ENCODE measurements at places on chromosomes 12 and 14.

GRCh38 chr12:66929121-66929520 is 250.2 kb upstream of the GRIP1 start:
- DNase-seq: no peak

DNA sequence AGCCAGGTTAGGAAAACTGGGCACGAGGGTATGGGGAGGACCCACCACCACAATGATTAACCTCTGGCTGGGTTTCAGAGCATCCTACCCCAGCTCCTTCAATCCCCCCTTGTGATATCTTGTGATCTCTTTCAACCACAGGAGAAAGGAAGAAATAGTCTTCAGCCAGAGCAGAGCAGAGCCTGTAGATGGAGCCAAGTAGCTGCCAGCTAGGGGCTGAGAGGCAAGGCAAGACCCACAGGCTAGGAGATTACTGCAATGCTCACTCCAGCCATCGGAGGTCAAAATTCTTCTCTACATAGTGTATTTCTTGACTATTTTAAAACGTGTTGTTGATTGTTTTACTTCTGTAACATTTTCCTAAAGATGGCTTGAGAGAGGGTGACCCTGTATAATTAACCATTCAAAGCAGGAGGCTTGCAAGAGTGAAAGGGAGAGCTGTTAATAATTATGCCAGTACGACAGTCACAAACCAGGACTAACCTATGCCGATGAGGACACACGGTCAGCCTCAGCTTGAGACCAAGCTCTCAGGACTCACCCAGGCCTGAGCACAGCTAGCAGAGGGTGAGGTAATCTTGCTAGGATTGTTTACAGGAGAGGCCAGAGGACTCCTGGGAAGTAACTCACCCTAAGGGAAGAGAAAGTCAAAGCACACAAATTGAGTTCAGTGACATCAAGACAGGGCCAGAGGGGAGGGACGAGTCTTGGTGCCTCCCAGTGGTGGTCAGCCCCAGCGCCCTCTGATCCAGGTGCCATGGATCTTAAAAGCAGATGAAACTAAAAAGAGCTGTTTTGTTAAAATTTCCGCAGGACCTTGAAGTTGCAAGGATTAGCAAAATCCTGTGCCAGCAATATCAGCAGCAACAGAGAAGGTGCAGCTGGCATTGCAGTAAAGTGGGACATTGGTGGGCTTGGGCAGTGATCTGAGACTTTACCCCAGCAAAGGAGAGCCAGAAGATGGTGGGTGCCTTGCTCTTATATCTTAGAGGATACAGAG is 29.8 kb upstream of the CDKN3 start:
- peak; percentile 3 for DNase-seq

- no peak for DNase-seq
Observed at GRCh38 chr14:71498212-71498611, 434.0 kb upstream of the RGS6 start.

GRCh38 chr12:69355363-69356028 is 4.0 kb upstream of the YEATS4 start:
- no peak for DNase-seq

DNA sequence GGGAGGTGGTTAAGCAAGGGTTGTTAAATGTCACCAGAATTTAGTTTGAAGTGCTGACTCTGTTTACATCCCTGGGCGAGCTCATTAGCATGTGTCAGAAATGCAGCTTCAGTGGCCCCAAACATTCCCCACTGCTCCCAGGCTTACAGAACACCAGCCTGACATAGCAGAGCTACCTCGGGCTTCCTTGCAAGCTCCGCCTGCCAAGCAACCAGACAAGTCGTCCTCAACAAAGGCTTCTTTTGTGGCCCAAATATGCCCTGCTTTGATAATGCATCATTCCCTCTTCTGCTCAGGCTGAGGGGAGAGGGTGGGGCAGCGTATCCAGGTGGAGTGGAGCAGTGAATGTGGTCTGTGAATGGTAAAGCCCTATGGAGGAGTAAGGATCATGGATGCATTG is 28.0 kb downstream of the ERH start:
- no peak for DNase-seq

GRCh38 chr12:101671157-101671791 is 26.2 kb upstream of the CHPT1 start:
- no peak for DNase-seq

DNA sequence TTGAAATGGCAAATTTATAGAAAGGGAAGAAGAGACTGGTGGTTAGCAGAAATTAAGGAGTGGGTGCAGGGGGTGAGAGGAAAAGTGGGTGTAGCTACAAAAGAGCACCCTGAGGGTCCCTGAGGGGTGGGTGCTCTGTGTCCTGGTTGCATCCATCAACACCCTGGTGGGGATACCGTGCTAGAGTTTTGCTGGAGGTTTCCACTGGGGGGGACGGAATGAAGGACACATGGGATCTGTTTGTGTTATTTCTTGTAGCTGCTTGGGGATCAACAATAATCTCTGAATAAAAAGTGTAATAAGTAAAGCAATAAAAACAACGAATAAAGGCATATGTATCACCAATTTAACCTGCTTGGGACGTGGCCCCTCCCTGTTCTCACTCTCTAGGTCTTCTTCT is 175.3 kb downstream of the KIF26A start:
- no peak for DNase-seq

DNA sequence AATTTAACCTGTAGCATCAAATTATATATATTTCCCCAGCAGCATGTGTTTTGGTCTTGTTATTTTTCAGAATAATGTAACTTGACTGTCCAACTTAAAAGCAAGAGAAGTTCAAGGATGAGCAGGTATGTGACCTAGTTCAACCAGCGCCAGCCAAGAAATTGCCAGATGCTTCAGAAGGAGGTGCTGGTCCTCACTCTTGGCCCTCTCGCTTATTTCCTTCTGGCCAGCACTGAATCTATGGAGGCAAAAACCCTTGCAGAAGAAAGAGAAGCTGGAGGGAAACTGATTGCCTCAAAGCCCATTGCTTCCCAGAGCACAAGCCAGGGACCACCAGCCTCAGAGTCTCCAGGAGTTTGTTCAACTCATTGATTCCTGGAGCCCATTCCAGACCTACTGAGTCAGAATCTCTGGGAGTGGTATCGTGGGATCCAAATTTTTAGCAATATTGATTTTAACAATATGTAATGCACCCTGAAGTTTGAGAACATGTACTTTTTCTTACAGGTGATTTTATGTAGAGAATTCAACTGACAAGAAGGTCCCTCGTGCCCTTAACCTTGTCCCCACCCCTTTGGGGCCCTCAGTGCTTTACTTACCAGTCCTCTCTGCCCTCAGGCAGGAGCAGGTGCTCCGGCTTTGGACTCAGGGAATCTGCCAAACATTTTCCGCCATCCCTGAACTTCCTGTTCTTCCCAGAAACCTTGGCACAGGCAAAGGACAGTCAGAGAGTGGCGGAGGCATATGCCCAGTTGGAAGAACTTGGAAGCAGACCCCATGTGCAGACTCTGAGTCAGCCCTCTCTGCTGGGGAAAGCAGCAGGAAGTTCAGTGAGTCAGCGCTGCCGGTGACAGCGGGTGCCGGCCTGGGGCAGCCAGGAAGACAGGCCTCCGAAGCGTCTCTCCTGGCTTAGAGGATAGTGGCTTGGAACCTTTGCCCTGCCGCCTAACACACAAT is 10.4 kb downstream of the BEST3 start:
- no peak for DNase-seq

GRCh38 chr14:26163761-26164160 is 434.1 kb downstream of the NOVA1 start:
- DNase-seq: no peak

- DNase-seq: no peak
Observed at GRCh38 chr12:47943623-47944340, 19.6 kb upstream of the TMEM106C start.

DNA sequence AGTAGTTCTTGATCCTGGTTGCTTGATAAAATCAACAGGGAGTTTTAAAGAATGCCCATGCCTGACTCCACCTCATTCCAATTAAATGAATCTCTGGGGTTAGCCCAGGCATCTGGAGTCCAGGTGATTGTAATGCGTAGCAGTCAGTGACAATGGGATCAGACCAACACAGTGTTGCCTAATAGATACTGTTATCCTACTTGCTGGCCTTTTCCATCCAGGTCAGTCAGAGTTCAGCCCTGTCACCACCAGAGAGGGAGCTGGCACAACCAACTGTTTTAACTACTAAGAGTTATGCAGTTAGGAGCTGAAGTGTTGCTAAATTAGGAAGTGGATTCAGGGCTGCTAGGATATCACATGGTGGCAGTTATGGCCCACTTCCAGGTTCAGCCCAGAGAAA is 107.1 kb downstream of the GPR135 start:
- DNase-seq: no peak

GRCh38 chr12:75876832-75877762 is 154.5 kb downstream of the PHLDA1 start:
- DNase-seq: no peak

GRCh38 chr12:110301065-110301806 is 20.2 kb downstream of the ATP2A2 start:
- DNase-seq: no peak

DNA sequence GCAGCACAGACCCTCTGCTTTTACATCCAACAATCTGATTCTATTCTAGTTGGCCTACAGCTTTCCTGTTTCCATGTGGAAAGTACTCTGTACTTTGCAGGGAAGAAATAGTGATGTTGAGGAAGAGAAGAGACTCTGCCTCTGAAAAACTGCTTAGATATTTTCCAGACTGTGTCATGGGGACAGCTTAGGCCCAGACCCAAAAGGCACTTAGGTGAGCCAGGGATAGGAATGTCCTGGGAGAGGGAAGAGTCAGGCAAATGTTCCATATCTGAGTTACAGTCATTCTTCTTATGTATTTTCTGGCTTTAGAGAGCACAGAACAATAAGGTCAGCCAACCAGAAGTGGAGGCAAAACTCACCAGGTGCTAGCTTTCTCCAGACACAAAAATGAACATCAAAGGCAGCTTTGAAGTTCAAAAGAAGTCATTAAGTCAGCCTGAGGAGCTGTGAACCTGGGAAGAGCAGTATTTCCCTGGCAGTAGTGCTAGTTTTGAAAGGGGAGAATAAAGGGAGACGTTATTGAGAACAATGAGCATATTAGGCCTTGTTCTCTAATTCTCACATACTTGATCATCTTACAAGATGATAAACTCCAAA is 199.7 kb upstream of the LMNTD1 start:
- no peak for DNase-seq

GRCh38 chr14:35819591-35820540 is 6.3 kb upstream of the BRMS1L start:
- no peak for DNase-seq

- DNase-seq: no peak
Observed at GRCh38 chr12:94769047-94769420, 118.7 kb upstream of the TMCC3 start.

DNA sequence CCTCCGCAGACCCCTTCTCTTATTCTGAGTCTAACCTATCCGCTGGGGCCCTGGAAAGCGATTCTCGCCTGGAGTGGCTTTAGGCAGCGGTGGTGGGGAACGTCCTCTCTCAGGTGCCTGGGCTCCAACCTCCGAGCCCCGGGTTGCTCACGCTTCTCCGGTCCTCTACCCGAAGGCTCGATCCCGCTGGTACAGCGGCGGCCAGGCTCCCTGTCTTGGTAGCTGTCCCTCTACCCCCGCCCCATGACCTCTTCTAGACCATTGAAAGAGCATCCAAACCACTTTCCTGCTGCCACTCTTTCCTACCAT is 505 bp upstream of the HEBP1 start:
- DNase-seq: no peak

- DNase-seq: no peak
Observed at GRCh38 chr12:116293687-116294453, 16.4 kb upstream of the MED13L start.

- DNase-seq: no peak
Observed at GRCh38 chr12:19925841-19926240, 442.5 kb upstream of the PDE3A start.

DNA sequence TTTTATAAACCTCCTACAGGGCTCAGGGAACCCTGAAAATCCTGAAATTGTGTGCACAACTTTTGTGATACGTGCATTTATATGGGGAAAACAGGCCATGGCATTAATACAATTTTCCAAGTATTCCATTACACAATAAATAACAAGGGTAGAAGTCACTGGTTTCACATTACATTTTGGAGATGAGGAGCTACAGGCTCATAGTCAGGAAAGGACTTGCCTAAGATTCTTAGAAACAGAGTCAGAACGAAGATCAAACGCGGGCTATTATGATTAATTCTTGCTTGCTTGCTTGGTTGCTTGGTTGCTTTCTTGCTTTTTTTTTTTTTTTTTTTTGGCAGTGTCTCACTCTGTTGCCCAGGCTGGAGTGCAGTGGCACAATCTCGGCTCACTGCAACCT is 16.7 kb downstream of the NOS1 start:
- no peak for DNase-seq

DNA sequence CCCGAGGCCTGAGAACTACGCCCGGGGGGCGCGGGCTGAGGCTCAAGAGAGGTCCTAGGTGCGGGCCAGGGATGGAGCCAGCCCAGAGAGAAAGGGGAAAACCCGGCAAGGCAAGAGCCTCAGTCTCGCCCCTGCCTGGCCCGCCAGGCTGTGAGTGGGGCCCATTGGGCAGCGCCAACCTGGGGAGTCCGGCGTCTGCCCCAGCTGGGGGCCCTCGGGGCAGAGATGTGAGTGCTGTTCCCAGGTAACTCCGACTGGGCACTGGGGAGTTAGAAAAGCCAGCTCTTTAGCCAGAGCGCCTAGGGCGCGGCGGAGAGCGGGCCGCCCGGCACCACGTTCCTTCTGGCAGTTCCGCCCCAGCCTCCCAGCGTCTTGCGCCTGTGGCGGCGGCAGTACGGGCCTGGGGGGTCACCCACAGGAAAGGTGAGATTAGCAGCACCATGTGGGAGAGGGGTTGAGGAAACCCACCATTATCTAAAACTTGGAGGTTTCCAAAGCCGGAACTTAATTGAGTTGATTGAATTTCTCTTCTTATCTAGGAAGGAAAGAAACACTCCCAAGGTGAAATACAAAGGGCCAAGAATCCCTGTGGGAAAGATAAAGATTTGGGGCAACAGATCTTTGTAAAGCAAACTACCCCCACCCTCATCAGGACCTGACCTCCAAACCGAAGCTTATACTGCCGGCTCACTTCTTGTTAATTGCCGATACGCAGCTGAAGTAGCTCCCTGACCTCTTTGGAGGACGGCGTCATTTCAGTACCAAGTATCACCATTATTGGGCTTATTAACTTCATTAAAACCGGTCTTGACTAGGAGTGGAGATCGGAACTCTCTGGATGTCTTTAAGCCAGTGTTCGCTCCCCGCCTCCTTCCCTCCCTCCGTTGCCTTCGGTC is 11.6 kb downstream of the OTX2 start:
- DNase-seq: no peak

GRCh38 chr14:24310646-24311604 is at the start of gene LTB4R:
LTB4R (plus strand) TSS chr14:24311502; CDS start chr14:24315652, 4,150 bp downstream.
- DNase-seq: peak; percentile 62

- no peak for DNase-seq
Observed at GRCh38 chr14:58549105-58549757, 88.5 kb upstream of the DACT1 start.
